ENCODE measurements at places on chromosomes 6 and 20.

DNA sequence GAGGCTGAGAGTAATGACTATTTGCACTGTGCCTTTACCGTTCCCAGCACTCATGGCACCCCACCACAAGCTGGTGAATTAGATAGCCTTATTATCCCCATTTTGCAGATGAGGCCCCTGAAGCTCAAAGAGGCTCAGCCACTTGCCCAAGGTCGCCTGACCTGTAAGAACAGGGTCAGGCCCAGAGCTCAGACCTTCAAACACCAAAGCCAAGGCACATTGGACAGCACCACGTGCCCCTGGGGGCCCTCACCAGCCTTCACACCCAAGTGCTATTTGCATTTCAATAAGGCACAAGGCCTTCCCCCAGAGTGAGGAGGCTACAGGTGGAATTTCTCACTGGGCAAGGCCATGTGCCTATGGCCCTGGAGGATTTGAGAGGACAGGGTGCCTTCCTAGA is 14.2 kb upstream of the C6orf132 start:
- no peak for DNase-seq

DNA sequence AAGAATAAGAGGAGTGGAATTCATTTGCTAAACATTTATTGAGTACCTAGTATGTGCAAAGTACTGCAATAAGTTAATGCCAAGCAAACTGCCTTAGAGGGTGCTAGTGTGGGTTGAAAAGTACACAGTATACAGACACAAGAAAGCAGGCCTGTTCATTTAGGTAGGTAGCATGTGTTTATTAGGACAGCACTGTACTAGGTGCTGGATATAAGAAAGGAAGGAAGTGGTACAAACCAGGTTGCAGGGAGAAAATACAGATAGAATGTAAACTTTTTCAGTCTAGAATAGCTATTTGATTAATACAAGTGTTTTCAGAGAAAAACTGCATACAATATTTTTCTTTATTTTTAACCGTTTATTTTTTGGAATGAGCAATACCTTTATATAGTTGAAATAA is 68.1 kb downstream of the PHF20 start:
- no peak for DNase-seq

GRCh38 chr6:32983964-32984621 is 15.7 kb downstream of the BRD2 start:
- no peak for DNase-seq

DNA sequence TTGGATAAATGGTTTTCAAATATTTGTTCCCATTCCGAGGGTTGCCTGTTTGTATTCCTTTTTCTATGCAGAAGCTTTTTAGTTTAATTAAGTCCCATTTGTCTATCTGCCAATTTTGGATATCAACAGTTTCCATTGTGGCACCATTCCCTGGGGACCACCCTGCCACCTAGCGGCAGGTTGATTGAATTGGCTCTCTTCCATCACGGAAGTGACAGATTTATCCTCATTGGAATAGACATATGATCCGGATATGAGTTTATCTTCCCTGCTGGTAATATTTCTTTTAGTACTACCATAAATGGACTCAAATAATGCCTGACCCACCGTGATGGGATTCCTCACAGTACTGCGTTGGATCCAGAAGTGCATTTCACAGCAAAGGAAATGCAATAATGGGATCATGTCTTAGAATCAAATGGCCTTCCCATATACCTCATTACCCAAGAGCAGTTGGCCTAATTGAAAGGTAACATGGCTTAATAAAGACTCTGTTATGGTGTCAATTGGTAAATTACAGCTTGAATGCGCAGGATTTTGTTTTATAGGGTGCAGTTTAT is 327.0 kb downstream of the BMP2 start:
- DNase-seq, result no peak

DNA sequence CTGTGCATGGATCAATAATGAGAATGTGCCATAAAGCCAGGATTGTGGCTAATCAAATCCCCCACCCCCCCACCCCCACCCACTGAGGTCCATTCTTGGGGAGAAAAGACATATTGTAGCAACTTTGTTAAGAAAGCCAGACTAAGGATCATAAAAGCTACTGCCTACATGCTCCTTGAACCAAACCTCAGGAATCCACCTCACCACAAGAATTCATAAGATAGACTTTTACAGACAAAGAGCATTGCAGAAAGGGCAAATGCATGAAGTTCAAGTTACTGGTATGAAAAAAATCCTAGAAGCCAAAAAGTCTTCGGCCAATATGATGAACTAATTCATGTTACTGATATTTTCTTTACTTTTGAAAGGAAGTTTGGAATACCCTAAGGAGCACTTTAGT is 187.9 kb upstream of the ARID1B start:
- DNase-seq, result peak; percentile 12

- DNase-seq, result no peak
Measured at GRCh38 chr6:3957321-3957720, 108.1 kb downstream of the FAM50B start.

DNA sequence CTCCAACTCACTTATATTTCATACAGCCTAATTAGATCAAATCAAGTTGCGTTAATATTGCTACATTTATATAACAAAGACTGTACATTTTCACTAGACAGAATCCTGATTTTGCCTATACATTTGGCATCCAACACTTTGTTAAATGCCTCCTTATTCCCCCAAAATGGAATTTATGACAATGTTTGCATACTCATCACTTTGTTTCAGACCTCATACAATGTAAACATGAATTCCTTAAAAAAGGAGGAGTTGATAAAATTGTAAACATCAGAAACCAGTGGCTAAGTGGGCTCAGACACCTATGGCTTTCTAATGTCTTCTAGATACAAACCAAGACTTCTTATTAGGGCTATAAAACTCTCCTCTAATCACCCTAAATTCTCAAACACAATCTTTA is 87.3 kb downstream of the CHD6 start:
- no peak for DNase-seq

DNA sequence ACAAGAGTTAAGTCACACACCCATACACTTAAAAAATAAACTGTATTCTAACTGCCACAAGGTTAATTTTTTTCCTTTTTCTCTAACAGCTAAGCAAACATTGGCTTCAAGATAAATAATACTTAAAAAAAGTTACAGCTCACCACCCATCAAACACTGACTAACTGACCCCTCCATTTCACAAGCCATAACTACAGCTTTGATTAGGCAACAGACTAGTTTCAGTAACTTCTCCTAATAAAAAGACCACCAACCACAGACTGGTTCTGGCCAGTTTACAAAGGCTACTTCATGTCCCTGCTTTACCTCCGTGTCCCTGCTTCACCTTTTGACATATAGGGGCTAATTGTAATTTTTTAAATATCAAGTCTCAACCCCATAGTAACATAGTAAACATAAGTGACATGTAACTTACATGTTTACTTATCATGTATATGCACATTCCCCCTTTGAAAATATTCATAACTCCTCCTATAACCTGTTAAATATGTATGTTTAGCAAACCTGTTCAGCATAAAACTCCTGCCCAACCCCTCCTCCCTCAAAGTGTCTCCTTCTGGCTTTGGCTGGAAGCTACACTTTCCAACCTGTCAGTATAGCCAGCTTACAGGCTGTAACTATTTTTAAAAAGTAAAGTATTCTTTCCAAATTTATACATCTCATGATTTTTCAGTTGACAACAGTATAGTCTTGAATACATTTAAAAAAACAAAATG is 15.1 kb upstream of the POM121L2 start:
- no peak for DNase-seq

DNA sequence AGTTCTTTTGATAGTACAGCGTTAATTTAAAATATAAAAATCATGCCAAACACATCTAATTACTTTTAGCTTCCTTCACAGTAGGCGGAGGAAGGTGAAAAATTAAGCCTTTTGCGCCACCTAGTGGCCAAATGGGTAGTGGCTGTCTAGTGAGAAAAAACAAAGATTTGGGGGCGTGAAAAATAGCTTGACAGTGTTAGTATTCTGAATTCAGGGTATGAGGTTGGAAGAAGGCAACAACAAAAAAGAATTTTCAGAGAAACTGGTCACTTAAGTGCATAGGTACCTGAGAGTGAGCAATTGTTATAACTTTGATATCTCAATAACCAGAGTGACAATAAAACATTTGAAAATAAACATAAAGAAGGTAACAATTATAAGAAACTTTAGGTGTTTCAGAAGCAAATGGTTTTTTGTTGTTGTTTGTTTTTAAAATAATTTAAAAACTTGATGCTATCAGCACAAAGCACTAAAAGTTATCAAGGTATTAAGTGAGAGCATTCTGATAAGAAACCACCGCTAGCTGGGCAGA is 14.3 kb downstream of the PSMB9 start:
- DNase-seq, result no peak

DNA sequence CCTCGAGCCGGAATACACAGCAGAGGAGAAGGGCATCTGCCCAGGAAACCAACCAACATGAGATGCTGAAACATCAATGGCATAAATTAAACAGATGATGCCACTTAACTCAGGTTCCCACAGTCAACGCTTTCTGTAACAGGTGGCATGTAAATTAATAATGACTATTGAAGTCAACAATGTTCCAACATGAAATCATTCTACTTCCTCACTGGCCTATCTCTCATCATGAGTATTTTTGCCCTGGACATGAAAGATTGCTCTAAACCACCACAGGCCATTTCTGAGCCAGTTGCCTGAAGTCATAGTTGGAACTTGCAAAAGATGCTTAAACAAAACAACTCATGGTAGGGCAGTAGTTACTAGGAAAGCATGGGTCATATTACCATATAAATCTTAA is 397.9 kb upstream of the JARID2 start:
- DNase-seq, result no peak

GRCh38 chr6:42349753-42350511 is 101.8 kb downstream of the TRERF1 start:
- no peak for DNase-seq

- no peak for DNase-seq
Measured at GRCh38 chr6:146957181-146958093, 246.8 kb upstream of the STXBP5 start.

- no peak for DNase-seq
Measured at GRCh38 chr6:121188356-121188755, 145.9 kb downstream of the TBC1D32 start.

DNA sequence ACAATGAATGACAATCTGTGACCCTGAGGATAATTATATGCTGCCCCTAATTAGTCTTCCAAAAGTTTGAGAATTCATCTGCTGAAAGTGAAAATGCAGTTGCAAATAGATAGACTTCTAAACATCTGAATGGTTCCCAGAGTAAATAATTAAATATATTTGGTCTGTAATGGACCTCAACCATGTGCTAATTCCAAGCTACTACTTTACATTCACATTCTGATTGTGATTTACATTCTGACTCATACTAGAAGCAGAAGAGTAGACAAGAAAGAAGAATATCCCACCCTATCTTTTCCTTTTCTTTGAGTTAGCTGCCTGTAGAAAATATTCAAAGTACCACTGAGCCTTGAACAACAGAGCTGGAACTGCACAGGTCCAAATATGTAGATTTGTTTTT is 80.8 kb downstream of the PTPRK start:
- DNase-seq, result no peak

- no peak for DNase-seq
Measured at GRCh38 chr6:148890652-148891404, 144.0 kb downstream of the UST start.

GRCh38 chr6:44251576-44252524 is 4.9 kb downstream of the HSP90AB1 start:
- DNase-seq, result no peak

- no peak for DNase-seq
Measured at GRCh38 chr20:17987988-17988387, 19.2 kb downstream of the MGME1 start.

GRCh38 chr20:1472556-1473245 is 6.1 kb upstream of the NSFL1C start:
- no peak for DNase-seq

DNA sequence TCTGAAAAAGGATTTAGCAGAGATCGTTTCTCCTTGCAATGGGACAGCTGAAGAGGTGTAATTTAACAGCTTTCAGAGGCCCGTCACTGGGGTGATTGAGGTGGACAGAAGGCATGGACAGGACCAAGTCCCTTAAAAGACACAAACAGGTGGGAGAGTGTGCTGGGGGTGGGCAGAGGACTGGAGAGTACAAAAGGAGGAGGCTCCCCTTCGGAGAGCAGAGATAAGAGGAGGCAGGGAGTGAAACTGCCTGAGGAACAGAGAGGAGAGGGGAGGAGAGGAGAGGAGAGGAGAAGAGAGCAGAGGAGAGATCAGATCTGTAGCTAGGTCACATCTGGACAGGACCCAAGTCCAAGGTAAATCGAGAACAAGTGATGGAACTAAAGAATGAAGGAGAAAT is 48.6 kb upstream of the PKHD1 start:
- peak; percentile 47 for DNase-seq

- no peak for DNase-seq
Measured at GRCh38 chr6:111356551-111356950, 126.5 kb downstream of the REV3L start.

GRCh38 chr20:25318471-25319240 is 70.8 kb downstream of the PYGB start:
- no peak for DNase-seq

GRCh38 chr6:16716321-16716858 is 44.9 kb downstream of the ATXN1 start:
- DNase-seq, result no peak

Measured in skeletal muscle cell (primary cell).